CD8-positive, alpha-beta memory T cell (primary cell): ENCODE measurements at places on chromosomes 1 and 21. TPM values are rescaled to one million over a fixed set of nuclear protein-coding genes. Genes with fewer than 3 reads are reported as not detected.

GRCh38 chr1:155760751-155761475, 72.0 kb downstream of the DAP3 start:
- no peak overlapping the region for H3K27ac ChIP-seq
- peaks cover 59% of the 10 kb centered on the region for H3K36me3 ChIP-seq
- H3K4me1 ChIP-seq = no peaks in the 10 kb centered on the region
- no peak overlapping the region for H3K4me3 ChIP-seq

GRCh38 chr1:151993084-151993733, 450 bp downstream of the S100A10 start:
- no peaks in the 10 kb centered on the region for H3K36me3 ChIP-seq
- DNase-seq = peak; percentile 30
- peak overlapping the region; percentile 79 for H3K4me3 ChIP-seq
- no peaks in the 10 kb centered on the region for H3K27me3 ChIP-seq

DNA sequence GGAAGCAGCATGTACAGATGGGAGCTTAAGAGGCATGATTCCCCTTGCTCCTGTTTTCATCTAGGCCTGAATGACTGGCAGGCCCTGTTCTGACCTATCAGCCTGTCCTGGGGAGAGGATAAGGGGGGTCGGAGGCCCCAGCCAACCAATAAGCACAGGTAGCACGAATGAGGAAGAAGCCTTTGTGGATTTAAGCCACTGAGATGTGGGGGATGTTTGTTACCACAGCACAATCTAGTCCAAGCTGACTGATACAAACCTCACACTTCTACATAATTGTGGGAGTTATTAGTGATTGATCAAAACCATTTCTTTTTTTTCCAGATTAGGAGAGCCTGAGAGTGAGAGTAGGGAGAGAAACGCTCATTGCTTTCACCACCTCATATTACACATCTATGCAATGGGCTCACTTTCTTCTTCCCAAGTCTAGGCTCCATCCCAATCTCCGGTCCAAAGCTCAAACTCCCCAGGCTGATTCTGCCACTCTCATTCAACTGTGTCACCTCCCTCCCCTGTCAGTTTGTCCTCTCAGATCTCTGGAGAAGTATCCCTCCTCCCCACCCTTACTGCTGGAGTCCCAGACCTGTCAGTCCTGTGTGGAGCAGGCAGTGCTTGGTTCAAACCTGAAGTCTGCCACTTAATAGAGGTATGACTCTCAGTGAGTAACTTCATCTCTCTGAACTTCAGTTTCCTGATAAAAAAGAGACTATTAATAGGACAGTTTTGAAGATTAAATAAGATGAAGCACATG, 220.5 kb downstream of the PTPRU start:
- H3K27me3 ChIP-seq = no peaks in the 10 kb centered on the region
- no peak for DNase-seq
- H3K27ac ChIP-seq = no peak overlapping the region
- H3K4me1 ChIP-seq = no peaks in the 10 kb centered on the region
- H3K4me3 ChIP-seq = no peak overlapping the region
- no peaks in the 10 kb centered on the region for H3K36me3 ChIP-seq

GRCh38 chr1:29671446-29672356, 435.4 kb downstream of the PTPRU start:
- no peaks in the 10 kb centered on the region for H3K4me1 ChIP-seq
- no peak for DNase-seq
- H3K27me3 ChIP-seq = no peaks in the 10 kb centered on the region
- no peaks in the 10 kb centered on the region for H3K36me3 ChIP-seq
- H3K4me3 ChIP-seq = no peak overlapping the region

DNA sequence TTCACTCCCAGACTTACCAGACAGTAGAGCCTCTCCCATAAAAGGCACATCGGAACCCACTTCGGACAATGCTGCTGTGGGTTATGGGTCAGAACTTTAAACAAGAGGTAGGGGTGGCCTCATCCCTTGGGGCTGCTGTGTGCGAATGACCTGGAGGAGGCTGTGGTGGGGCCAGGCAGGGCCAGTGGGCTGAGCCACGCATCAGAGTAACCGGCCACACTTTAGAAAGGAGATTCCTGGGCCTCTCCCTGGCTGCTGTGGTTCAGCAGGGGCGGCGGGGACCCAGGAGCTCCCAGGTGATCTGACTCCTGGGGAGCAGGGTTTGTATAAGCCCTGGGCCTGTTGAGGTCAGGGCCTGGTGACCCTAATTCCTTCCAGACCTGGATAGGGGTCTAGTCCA, 110.2 kb upstream of the C1orf174 start:
- no peak overlapping the region for H3K27ac ChIP-seq
- no peaks in the 10 kb centered on the region for H3K27me3 ChIP-seq
- H3K36me3 ChIP-seq = no peaks in the 10 kb centered on the region
- DNase-seq = no peak
- H3K4me1 ChIP-seq = no peaks in the 10 kb centered on the region
- no peak overlapping the region for H3K4me3 ChIP-seq

DNA sequence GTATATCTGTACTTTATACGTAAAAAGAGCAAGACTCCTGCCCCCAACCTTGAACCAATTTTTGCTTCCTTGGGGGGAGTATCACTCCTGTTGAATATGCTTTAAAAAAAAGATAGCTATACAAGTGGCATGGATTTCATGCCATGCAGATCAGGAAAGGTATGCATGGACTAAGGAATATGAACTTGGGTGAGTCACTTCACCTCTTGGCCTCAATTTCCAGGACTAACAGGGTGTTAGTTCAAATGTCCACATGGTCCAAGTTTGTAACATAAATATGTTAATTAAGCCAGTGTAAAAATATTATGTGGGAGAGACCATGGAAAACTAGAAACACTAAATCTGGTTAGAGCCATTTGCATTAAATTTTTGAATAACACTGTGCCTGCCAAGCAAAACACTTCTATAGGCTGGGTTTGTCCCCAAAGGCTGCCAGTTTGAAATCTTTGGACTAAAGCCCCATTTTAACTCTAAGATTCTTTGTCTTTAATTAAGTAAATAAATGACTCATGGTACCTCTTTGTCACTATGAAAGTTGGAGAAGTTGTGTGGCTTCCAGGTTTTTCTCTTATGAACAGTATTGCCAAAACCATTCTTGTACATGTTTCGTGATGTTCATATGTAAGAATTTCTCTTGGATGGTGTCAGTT, 33.1 kb downstream of the FAM177B start:
- H3K36me3 ChIP-seq = no peaks in the 10 kb centered on the region
- H3K27me3 ChIP-seq = no peaks in the 10 kb centered on the region
- H3K27ac ChIP-seq = no peak overlapping the region

DNA sequence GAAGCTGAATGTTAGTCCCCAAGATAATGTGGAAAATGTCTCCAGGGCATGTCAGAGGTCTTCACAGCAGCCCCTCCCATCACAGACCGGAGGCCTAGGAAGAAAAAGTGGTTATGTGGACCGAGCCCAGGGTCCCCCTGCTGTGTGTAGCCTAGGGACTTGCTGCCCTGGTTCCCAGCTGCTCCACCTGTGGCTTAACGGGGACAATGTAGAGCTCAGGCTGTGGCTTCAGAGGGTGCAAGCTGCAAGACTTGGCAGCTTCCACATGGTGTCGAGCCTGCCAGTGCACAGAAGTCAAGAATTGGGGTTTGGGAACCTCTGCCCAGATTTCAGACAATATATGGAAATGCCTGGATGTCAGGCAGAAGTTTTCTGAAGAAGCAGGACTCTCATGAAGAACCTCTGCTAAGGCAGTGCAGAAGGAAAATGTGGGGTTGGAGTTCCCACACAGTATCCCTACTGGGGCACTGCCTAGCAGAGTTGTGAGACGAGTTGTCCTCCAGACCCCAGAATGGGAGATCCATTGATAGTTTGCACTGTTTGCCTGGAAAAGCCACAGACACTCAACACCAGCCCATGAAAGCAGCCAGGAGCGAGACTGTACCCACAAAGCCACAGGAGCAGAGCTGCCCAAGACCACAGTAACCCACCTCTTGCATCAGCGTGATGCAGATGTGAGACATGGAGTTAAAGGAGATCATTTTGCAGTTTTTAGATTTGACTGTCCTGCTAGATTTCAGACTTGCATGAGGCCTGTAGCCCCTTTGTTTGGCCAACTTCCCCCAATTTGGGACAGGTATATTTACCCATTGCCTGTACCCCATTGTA, 204.9 kb downstream of the MRPL39 start:
- H3K27ac ChIP-seq = no peak overlapping the region
- H3K27me3 ChIP-seq = no peaks in the 10 kb centered on the region
- no peaks in the 10 kb centered on the region for H3K36me3 ChIP-seq
- no peak for DNase-seq

DNA sequence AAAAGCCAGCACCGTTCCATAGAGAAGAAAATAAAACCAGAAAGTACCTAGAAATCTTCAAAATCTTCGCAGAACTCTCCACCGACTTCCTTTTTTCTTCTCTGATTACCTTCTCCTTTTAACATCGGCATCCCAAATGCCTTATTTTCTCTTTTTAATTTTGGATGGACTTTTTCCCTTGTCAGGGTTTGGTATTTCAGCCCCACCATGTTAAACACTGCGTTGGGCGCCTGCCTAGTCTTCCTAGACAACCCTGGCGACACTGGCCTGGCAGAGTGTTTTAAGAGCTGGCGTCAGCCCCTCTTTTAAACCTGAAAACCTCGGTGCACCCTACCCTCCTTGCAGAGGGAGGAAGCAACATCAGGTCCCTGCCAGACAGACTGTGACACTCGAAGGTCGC, 66.0 kb upstream of the EFHD2 start:
- no peaks in the 10 kb centered on the region for H3K27me3 ChIP-seq
- DNase-seq = no peak
- H3K36me3 ChIP-seq = no peaks in the 10 kb centered on the region

DNA sequence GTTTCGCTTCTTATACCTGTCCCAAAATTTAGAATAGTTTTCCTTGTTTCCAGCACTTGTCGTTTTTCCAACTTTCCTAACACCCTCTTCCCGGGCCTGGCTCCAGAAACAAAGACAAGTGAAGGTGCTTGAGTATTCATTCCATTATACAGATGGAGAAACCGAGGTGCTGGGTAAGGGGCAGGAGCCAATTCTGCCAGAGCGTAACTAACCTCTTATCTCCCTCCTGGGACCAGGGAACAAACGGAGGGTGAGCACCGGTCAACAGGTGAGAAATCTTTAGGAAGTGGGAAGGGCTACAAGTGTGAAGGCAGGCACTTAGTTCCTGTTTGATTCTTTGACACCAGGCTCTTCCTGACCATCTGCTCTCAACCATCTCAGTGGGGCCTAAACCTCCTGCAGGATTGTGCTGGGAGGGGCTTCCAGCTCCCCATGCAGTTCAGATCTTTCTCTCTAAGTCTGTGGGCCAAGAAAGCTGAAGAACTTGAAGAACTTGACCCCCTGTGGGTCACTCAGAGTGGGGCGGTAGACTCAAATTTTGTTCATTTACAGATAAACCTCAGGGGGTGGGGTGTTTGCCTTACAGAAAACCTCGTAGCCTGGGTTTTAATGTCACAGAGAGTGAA, 8.7 kb downstream of the PLXNA2 start:
- H3K27me3 ChIP-seq = peaks cover 18% of the 10 kb centered on the region
- DNase-seq = no peak
- H3K4me3 ChIP-seq = no peak overlapping the region

DNA sequence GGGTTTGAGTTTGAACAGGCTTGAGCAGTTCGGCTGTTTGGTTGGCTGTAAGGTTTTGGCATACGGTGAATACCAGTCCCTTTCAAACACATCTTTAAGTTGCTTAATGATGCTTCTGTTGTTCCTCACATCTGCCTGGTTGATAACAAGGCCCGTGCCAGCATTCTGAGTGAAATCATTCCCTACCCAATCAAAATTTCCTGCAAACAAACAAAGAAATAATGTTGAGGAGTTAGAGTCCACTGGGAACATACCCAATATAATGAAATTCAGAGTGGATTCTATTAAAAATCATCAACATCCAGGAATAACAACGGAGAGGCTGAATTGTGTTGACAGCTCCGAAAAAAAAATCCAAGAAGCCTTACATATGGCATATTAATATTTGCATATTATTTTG, 91.0 kb upstream of the MAP1LC3C start:
- DNase-seq = no peak
- no peak overlapping the region for H3K27ac ChIP-seq
- no peaks in the 10 kb centered on the region for H3K27me3 ChIP-seq

- no peak overlapping the region for H3K27ac ChIP-seq
- no peaks in the 10 kb centered on the region for H3K27me3 ChIP-seq
Measured at GRCh38 chr1:82806133-82806532, 1005.4 kb downstream of the ADGRL2 start.

Gene LCE1B
- not detected for total RNA-seq

Gene SPATA21
- total RNA-seq = not detected
